ENCODE measurements at places on chromosomes 13 and 19. TPM values are rescaled to one million over a fixed set of nuclear protein-coding genes. Genes with fewer than 3 reads are reported as not detected.

Gene CEACAM8
- not detected for polyA plus RNA-seq

- DNase-seq = no peak
Observed at GRCh38 chr13:33176526-33176925, 109.0 kb downstream of the STARD13 start.

Gene KIR2DL3
- polyA plus RNA-seq = not detected

Gene PLK5
- 0.14 TPM for polyA plus RNA-seq

Data from right renal pelvis (tissue), 4 donors.